ENCODE measurements at places on chromosomes 2 and 18. TPM values are rescaled to one million over a fixed set of nuclear protein-coding genes. Genes with fewer than 3 reads are reported as not detected.

Gene B4GALT6
- total RNA-seq, result 4.1 TPM

Gene ZNF396
- 0.89 TPM for total RNA-seq

Gene ST6GAL2
- total RNA-seq, result 13.1 TPM

Gene SIX3
- 4.1 TPM for total RNA-seq

Gene CNDP1
- not detected for total RNA-seq

Gene SCTR
- not detected for total RNA-seq

Gene FNDC4
- 4.5 TPM for total RNA-seq

Data from A549 treated with AZD2906 at 1 μM for 4 hours (cell line).